Stimulated activated CD8-positive, alpha-beta memory T cell treated with anti-CD3 and anti-CD28 coated beads, Interleukin-15, amount 100 ng/mL, for 1 hour (primary cell): ENCODE measurements at places on chromosomes 13 and 19.

DNA sequence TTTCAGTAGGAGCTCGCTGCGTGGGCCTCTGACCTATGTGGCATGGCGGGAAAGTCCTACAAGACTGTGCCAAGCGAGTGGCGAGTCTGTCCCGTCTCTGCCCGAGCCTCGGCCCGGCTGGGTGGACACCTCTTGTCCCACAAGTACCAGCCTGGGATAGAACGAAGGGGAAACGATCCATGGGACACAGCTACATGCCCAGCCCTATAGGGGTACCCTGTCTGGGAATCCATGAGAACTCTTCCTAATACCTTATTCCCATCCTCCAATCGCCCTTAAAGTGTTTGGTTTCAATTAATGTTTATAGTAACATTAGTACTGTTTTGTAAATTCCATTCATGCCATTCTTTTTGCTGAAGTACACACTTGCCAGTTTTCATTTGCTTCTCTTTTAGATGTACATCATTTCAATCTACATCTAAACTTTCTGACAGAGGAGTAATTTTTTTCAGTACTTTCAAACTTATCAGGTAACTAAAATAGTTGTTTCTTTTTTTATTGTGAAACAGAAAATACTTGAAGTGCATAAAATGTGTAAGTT lies 667 bp upstream of the ZNF790 start:
- DNase-seq, result no peak

- DNase-seq, result no peak
These were observed 23.5 kb downstream of the NFIC start for GRCh38 chr19:3389876-3390371.

DNA sequence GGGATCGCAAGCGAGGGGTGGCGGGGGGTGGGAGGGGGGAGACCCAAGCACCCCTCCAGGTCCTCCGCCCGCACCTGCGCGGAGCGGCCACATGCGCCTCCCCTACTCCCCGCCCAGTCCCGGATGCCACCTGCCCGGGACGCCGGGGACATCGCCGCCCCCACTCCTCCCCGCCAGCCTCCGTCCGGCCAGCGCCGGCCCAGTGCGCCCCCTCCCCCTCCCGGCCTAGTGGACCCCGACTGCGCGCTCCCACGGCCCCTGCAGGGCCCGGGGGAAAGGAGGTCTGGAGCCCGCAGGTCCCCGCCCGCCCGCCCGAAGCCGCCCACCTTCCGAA lies 263 bp downstream of the RHPN2 start:
- no peak for DNase-seq

DNA sequence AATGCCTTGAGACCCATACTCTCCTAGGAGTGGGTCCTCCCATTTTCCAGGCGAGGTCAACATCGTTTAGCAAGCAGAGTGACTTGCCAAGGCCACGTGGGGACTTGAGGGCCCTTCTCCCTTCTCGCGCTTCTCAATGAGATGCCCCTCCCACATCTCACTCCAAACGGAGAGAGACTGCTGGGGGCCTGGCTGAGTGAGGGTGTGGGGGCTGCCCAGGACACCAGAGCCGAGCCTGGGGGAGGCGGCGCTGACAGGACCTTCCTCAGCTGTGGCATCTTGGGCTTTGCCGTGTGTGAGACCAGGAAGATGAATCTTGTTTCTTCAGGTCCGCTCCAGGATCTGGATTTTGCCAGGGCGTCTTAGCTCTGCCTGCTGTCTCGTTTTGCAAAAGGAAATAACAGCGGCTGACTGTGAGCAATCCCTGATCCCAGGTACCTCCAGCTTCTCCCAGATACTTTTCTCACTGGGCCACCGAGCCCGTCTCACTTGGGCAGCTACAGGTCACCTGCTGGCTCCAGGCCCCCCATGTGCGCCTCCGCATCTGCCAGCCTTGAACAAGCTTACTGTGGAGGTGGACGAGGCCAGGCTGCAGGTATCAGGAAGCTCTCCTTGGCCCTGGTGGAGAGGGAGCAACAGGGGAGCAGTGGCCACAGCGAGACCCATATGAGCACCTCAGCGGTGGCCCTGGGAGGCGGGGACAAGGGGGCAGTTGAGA lies 6.0 kb downstream of the COX6B2 start:
- no peak for DNase-seq

GRCh38 chr19:5703819-5704818 lies 14.0 kb downstream of the RPL36 start:
- no peak for DNase-seq

GRCh38 chr13:105678072-105678471 lies 857.4 kb downstream of the EFNB2 start:
- no peak for DNase-seq

- DNase-seq, result no peak
These were observed 3.7 kb upstream of the CSNK1A1L start for GRCh38 chr13:37109051-37109678.

DNA sequence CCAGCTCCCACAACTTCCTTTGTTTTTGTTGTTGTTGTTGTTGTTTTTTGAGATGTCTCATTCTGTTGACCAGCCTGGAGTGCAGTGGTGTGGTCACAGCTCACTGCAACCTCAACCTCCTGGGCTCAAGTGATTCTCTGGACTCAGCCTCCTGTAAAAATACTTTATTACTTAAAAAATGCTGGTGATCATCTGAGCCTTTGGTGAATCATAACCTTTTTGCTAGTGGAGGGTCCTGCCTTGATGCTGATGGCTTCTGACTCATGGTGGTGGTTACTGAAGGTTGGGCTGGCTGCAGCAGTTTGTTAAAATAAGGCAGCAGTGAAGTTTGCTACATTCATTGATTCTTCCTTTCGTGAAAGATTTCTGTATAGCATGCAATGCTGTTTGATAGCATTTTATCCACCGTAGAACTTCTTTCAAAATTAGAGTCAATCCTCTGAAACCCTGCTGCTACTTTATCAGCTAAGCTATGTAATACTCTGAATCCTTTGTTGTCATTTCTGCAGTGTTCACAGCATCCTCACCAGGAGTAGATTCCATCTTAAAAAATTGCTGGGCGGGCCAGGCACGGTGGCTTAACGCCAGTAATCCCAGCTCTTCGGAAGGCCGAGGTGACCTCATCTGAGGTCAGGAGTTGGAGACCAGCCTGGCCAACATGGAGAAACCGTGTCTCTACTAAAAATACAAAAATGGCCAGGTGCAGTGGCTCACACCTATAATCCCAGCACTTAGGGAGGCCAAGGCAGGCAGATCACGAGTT lies 18.0 kb downstream of the ARHGAP35 start:
- no peak for DNase-seq

GRCh38 chr13:101423872-101424271 lies 7.6 kb upstream of the NALCN start:
- no peak for DNase-seq

- no peak for DNase-seq
These were observed 25.1 kb upstream of the SLITRK1 start for GRCh38 chr13:83907196-83907989.

DNA sequence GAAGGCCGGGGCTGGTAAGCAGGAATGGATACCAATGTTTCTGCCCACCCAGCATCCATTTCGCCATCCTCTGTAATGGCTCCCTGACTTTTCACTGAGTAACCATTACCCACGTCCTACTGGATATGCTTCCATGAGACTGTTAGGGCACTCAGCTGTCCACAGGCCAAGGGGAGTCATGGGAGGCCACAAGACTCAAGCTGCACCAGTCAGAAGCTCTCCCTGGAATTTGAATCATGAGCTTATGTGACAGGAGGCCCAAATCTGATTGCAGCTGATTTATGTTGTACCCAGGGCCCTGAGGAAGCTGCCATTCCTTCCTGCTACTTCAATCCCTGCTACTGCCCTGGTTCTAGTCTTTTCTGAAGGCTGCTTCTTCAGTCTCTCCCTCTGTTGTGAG lies 28.3 kb downstream of the DEDD2 start:
- DNase-seq, result no peak

DNA sequence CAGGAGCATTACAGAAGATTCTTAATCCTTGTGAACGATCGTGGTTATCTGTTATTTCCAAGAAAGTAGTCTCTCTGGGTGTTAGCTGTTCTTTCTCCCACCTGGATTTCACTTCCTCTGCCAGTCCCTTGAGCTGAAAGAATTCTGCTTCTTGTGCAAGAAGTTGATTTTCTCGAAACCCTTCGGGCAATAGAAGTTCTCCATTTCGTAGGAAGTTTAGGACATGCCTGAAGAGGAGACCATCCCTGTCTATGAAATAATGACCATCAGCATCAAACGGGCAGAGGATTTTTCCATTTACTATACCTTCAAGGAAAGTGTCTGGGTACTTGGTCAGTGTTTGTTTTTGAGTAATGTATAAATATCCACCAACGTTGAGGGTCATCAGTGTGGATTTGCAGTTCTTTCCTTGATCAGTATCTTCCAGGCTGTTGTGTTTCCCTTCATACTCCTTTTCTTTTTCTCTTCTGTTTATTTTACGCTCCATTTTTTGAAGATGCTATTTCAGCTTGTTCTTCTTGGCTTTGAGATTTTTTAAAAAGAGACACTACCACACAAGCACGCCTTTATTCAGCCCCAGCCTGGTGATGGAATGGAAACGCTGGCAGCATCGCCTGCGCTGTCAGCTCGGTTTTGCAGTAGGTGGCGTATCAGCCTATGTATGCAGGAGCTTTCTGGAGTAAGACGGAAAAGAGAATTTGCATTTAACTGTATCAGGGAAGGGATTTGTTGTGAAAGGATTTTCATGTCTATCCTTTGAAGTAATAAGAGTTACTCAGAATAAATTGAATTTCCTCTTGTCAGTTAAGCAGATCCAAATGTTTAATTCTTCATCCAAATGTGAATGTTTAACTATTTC lies 6.5 kb downstream of the KCTD4 start:
- DNase-seq, result no peak

GRCh38 chr13:113907635-113908617 lies 44.0 kb upstream of the GAS6 start:
- DNase-seq, result no peak

- no peak for DNase-seq
These were observed 8.1 kb downstream of the FAM187B start for GRCh38 chr19:35220315-35220921.

DNA sequence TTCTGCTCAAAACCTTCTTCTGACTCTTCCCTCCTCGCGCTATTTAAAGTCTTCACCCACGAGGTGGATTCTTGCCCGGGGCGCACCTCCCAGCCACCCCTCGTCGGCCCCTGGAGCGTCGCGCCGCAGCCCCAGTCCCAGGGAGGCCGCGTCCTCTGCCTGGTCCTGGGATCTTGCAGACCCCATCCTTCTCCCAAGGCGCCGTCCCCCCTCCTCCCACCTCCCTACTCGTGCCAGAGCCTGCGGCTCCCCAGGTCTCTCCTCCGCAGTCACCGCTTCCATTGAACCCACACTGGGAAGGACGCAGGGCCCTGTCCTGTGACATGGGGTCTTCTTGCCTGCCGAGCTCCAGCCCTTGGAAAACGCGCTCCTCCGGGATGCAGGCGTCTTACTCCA lies 486 bp downstream of the ZNF808 start:
- DNase-seq, result no peak

DNA sequence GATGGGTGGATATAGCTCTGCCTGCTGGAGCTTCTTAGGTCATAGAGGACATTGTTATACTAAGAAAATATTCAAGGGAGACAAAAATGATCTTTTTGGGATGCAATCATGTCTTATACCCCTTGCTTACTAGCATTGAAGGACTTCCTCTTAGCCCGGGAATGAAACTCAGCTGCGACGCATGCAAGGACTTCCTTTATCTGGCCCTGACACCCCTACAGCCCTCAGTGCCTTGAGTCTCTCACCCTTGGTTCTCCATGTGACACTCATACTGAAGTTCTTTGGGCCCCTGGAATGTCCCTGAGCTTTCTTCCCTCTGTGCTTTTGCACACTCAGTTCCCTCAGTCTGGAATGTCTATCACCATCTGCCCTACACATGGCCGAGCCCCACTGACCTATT lies 72.5 kb upstream of the MTIF3 start:
- DNase-seq, result no peak

DNA sequence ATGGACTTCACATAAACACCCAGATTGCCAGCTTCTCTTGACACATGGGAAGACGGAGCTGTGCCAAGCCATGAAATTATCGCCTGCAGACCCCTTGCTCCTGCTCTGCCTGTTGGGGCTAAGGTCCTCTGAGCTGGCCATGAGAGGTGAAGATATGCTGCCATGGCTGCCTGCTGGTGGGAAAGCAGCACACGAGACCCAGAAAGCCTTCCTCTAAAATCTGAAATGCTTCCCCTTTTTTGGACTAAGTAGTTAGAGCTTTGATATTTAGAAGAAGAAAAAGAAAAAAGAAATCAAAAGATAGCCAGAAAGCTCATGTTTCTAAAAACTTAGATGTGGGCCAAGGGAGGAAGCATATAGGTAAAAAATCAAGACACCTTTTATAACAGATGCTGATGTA lies 11.2 kb downstream of the WDFY2 start:
- no peak for DNase-seq

DNA sequence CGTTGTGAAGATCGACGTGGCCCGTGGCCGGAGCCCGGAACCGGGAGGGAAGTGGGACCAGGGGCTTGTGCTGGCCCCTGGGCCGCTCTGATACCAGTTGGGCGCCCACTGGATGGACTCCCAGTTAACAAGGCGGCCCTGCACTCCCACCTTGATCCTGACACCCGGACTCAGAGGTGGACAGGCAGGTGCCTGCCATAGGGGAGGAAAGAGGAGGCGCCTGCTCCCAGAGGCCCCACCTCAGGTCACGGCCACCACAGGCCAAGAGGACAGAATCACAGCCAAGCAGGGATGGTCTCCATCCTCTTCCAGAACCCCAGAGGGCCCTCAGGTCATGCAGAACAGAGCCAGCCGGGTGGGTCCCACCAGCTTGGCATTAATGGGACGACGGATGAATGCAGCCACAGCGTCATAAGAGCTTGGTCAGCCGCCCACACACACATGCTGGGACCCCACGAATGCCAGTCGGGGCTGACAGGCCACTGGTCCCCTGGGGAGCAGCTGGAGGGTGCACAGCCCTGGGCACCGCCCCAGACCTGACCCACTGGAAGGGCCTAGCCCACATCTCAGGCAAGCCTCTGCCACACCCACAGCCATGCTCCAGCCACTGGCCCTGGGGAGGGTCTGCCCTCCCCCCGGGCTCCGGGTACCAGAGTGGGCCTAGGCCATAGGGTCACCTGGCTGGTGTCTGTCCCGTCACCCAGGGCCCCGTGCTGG lies 9.6 kb upstream of the KLF16 start:
- DNase-seq, result no peak

- no peak for DNase-seq
These were observed 4.9 kb downstream of the VAV1 start for GRCh38 chr19:6777434-6777833.

GRCh38 chr13:56670563-56670962 lies 470.2 kb upstream of the PRR20A start:
- DNase-seq, result no peak

GRCh38 chr19:2186071-2186846 lies 22.5 kb downstream of the DOT1L start:
- DNase-seq, result no peak

- no peak for DNase-seq
These were observed 448.1 kb downstream of the DIAPH3 start for GRCh38 chr13:59715611-59716010.
